Spinal cord (tissue), 10 donors: ENCODE measurements at places on chromosomes 7 and 10.

GRCh38 chr7:115494529-115495147 is 535.9 kb downstream of the TFEC start:
- H3K36me3 ChIP-seq: no peaks in the 10 kb centered on the region
- no peak overlapping the region for H3K4me3 ChIP-seq
- no peak overlapping the region for H3K27ac ChIP-seq
- H3K27me3 ChIP-seq: no peaks in the 10 kb centered on the region

DNA sequence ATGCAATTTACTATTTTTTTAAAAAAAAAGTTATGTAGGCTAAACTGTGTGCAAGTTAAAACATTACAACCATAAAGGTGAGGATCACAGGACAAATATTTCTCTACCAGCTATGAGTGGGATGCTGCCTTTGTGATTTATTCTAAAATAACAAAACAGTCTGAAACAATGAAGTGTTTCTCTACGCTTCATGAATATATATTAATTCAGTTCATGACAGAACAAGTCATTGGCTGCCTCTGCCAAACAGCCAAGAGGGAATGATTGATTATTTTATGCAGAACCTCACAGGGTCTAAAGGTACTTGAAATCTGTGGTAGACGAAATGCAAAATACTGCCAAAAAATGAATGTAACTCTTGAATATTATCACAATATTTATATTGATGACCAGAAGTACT is 29.0 kb upstream of the SOSTDC1 start:
- H3K4me1 ChIP-seq: peaks cover 5% of the 10 kb centered on the region
- no peak overlapping the region for H3K27ac ChIP-seq
- no peak overlapping the region for H3K4me3 ChIP-seq
- no peaks in the 10 kb centered on the region for H3K27me3 ChIP-seq
- no peaks in the 10 kb centered on the region for H3K36me3 ChIP-seq

DNA sequence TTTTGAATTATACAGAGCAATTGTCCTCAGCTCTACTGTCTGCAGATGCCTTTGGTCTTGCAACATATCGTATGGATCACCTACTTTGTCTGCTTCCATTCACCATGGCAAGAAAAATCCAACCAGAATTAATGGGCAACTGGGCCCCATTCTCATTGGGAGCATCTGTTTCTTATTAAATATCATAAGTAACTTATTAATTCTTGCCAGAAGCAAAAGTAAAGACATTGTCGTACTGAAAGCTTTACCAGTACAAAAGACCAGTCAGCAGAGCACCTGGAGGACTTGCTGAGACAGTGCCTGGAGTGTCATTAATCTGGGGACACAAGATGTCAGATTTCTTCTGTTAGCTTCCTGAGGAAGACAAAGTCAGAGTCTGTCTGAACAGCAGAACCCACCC is 404.5 kb downstream of the INHBA start:
- H3K36me3 ChIP-seq: no peaks in the 10 kb centered on the region
- H3K4me3 ChIP-seq: no peak overlapping the region
- no peaks in the 10 kb centered on the region for H3K4me1 ChIP-seq

- no peak overlapping the region for H3K4me3 ChIP-seq
- no peaks in the 10 kb centered on the region for H3K36me3 ChIP-seq
- DNase-seq: no peak
- no peaks in the 10 kb centered on the region for H3K4me1 ChIP-seq
Measured at GRCh38 chr7:87561102-87561501, 39.6 kb downstream of the ABCB1 start.

GRCh38 chr7:101174322-101174854 is 5.7 kb downstream of the NAT16 start:
- H3K27me3 ChIP-seq: peaks cover 87% of the 10 kb centered on the region
- DNase-seq: no peak
- H3K4me1 ChIP-seq: peaks cover 51% of the 10 kb centered on the region
- no peak overlapping the region for H3K4me3 ChIP-seq
- H3K36me3 ChIP-seq: peaks cover 25% of the 10 kb centered on the region

- no peaks in the 10 kb centered on the region for H3K36me3 ChIP-seq
- no peak for DNase-seq
- H3K27me3 ChIP-seq: no peaks in the 10 kb centered on the region
- no peak overlapping the region for H3K4me3 ChIP-seq
- H3K27ac ChIP-seq: no peak overlapping the region
- peaks cover 4% of the 10 kb centered on the region for H3K4me1 ChIP-seq
Measured at GRCh38 chr10:35874311-35875015, 232.4 kb upstream of the FZD8 start.
